ENCODE measurements at places on chromosomes 4 and X.

GRCh38 chr4:24274381-24274941 lies 309.9 kb downstream of the DHX15 start:
- no peak for DNase-seq

GRCh38 chr4:112031712-112032328 lies 113.4 kb upstream of the FAM241A start:
- peak; percentile 50 for DNase-seq

- no peak for DNase-seq
Measured at GRCh38 chrX:42027367-42028000, 104.1 kb upstream of the CASK start.

- no peak for DNase-seq
Measured at GRCh38 chrX:148538582-148538981, 38.2 kb downstream of the AFF2 start.

DNA sequence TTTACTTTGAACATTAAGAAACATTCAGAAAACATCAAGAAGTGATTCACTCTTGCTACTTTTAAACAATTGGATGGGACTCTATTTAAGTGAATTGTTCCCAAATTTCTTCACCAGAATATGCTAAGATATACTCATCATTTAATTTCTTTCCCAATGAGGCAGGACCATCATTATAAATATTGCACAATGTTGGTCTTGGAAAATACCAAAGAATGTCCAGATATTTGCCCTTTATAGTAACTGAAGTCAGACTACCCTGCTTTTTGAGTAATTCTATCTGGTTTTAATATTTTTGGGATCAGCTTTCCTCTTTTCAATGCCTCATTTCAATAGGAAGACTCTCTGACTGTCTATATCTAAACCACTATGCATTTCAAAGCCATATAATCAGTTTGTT lies 129.4 kb upstream of the TENM3 start:
- no peak for DNase-seq

- no peak for DNase-seq
Measured at GRCh38 chr4:74190332-74190731, 32.4 kb downstream of the MTHFD2L start.
